ENCODE measurements at places on chromosomes 16 and 17.

GRCh38 chr16:55678161-55678821, 22.5 kb downstream of the SLC6A2 start:
- DNase-seq = peak; percentile 87

- DNase-seq = no peak
Observed at GRCh38 chr16:25005445-25006306, 9.5 kb downstream of the ARHGAP17 start.

- DNase-seq = no peak
Observed at GRCh38 chr17:69869667-69870066, 205.4 kb upstream of the KCNJ16 start.

DNA sequence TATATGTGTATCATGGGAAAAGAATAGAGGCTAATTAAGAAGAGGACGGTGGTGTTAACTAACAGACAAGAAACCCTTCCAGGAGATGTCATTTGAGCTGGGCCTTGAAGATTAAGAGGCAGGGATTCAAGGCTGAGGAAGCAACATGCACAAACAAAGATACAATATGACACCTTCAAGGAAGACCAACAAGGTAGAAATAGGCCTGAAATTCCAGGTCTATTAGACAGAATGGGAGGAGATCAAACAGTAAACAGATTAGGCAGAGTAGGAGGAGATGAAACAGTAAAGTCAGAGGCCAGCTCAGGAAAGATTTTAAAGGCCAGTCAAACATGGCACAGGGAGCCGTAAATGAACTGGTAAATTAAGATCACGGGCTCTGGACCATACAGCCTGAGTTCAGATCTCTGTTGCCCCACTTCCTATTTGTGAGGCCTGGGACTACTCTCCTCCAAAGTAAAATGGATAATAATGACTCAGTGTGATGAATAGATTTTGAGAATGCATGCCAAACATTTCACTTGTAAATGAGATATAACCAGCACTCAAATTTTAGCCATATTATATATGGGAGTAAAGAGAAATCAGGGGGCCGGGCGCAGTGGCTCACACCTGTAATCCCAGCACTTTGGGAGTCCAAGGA, 38.9 kb downstream of the USP31 start:
- no peak for DNase-seq

DNA sequence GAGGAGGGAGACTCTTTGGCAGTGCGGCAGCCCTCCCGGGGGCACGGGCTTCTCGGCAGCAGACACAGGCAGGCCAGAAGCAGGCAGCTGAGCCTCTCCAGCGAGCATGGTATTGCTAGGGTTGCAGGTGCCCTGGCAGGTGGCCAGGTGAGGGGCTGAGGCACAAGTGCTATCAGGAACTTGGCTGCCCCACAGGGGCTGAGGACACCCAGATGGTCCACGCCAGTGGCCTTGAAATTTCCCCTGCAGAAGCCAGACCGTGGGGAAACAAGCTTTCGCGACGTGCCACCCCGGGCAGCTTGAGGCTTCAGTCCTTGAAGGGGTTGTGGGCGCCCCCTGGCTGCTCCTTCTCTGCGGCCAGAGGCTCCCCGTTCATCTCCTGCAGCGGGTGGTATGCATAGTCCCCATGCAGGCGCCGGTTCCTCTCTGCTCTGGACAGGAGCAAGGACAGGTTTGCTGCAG, 8.5 kb downstream of the NAGPA start:
- peak; percentile 84 for DNase-seq

- no peak for DNase-seq
Observed at GRCh38 chr16:46997844-46998243, 24.4 kb upstream of the DNAJA2 start.

DNA sequence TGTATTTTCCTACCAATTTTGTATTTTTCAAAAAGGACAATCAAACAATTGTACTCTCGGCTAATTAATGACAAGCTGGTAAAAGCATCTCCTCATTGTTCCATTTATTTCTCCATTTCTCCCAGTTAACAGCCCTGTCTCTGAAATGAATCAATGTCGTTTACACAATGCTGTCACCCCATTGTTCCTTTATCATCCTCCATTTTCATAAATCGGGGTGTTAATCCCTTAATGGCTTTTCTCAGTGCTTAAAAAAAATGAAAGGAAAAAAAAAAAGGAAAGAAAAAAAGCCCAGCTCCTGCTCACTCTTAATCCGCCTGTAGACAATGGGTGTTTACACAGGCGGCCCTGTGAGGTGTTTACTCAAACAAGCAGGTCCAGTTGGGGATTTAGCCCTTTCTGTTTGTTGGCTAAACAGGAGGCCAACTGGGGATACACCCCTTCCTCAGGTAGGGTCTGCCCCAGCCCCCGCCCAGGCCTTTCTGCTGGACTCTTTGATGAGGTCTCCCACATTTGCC, 86.8 kb upstream of the SALL1 start:
- peak; percentile 16 for DNase-seq

DNA sequence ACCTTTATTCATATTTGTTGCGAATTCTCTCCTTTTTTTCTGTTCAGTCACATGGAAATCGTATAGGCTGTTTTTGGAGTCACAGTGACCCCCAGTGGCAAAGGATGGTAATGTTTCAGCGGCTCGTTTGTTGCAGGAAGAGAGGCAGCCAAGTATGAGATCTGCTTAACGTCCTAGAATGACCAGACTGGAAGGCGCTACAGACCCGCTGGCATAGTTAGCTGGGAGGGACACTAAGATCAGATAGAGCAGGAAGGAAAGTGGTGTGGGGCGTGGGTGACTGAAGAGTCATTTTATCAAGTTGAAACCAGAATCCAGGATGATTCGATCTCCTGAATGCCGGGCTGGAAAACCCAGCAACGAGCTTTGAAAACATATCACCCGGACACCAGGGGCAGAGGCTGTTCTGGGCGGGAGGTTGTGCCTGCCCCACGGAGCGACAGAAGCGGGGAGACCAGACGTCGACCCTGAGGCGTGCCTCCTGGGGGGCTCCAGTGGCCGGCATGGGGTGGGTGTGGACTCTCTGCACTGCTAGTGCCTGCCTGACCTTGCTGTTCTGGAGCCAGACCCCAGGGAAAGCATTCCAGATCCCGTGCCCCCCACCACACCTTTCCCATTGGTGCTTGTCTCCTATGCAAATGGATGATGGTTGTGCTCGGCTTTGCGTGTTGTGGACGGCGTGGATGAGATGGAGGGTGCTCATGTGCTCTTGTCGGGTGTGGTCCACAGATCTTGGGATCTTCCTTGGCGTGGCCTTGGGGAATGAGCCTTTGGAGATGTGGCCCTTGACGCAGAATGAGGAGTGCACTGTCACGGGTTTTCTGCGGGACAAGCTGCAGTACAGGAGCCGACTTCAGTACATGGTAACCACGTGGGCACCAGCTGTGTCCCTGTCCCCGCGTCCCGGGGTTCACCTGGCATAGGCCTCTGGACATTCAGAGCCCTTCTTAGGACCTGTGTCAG, 7.7 kb downstream of the IL34 start:
- DNase-seq = peak; percentile 88

DNA sequence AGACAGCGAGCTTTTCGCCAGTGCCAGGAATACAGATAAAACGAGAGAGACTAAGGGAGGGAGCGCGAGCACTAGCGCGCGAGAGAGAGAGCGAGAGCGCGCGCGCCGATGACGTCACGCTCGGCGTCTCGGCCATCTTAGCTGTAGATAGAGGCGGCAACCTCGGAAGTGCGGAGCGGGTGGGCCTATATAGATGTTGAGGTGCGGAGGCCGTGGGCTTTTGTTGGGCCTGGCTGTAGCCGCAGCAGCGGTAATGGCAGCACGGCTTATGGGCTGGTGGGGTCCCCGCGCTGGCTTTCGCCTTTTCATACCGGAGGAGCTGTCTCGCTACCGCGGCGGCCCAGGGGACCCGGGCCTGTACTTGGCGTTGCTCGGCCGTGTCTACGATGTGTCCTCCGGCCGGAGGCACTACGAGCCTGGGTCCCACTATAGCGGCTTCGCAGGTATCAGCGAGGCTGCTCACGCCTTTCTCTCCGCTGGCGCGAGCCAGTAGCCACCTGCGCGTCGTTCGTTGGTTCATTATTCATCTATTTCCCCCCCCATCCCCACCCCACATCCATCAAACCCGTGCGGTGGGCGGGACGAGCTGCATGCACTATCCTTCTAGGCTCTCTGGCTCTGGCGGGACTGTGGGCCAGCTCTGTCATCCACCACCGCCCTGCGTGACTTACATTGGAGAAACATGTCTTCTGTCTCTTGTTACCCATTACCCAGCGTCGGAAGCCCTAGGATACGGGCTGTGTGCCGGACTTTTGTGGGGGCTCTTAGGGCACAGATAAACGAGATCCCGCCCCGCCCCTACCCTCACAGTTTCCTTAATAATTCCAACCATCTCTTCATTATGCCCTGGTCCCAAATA, 795 bp downstream of the CYB5D2 start:
- DNase-seq = peak; percentile 96

DNA sequence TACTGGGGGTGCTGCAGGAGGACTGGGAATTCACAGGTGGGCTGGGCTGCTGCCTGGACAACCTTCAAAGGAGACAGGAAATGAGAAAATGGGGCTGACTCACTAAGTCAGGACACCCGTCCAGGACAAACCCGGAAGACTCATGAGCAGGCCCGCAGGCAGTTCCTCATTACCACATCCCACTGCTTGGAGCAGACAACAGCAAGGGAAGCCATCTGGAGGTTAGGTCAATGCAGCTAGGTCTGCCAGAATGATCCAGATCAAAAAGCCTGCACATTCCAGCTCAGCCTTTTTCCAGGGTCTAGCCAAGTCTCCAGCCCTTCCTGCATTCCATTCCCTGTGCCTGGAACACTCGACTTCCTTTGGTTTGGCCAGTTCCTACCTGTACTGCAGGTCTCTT, 536.5 kb upstream of the CDH11 start:
- DNase-seq = peak; percentile 13

DNA sequence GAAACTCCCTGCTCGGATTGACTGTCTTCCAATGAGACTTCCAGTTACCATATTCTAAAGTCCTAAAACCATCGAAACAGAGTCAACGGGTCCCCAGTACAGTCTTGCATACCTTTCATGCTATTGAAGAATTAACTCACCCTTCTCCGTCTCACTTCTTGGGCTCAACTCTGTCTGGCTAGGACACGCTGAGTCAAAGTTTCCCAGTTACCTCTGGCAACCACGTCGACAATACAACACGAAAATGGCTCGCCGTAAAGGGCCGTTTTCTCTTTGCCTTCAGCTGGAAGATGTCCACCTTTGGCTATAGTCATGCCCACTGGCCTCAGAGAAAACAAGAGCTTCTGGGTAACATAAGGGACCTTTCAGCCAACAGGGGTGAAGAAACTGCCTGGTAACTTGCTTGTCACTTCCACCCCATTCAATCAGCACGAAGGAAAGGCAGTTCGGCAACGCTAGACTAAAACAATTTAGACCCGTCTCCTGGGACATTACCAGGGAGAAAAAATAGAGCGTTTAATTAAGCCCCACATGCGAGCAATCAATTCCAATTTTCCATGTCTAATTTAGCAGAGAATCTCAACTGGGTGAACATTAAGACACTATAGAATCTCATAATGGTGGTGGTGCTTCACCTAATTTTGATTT, 21.5 kb downstream of the KCNG4 start:
- DNase-seq = no peak

DNA sequence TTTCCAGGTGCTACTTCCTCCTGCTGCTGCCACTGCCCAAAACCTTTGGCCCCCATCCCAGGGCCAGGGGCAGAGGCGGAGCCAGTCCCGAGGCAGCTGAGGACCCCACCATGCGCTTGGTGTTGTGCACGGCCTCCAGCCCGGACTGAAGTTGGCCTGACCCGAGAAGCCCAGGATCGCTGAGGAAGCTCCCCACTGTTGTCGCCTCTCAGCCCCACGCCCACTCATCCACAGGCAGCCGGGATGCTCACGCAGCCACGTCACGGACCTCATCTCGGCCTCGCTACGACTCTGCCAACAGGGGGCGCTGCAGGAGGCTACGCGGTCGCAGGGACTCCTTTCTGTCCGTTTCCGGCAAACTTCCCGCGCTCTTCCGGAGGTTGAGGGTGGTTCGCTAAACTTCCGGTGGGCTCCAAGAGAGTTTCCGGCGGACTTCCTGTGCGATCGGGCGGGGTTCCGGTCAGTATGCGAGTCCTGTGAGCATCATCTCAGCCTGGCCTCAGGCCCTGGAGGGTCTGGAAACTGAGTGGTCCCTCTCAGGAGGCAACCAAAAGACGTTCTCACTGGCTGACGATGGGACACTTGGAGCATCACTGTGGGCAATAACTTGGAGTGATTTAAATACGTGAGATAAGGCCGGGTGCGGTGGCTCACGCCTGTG, 12.4 kb downstream of the ZG16B start:
- DNase-seq = no peak

DNA sequence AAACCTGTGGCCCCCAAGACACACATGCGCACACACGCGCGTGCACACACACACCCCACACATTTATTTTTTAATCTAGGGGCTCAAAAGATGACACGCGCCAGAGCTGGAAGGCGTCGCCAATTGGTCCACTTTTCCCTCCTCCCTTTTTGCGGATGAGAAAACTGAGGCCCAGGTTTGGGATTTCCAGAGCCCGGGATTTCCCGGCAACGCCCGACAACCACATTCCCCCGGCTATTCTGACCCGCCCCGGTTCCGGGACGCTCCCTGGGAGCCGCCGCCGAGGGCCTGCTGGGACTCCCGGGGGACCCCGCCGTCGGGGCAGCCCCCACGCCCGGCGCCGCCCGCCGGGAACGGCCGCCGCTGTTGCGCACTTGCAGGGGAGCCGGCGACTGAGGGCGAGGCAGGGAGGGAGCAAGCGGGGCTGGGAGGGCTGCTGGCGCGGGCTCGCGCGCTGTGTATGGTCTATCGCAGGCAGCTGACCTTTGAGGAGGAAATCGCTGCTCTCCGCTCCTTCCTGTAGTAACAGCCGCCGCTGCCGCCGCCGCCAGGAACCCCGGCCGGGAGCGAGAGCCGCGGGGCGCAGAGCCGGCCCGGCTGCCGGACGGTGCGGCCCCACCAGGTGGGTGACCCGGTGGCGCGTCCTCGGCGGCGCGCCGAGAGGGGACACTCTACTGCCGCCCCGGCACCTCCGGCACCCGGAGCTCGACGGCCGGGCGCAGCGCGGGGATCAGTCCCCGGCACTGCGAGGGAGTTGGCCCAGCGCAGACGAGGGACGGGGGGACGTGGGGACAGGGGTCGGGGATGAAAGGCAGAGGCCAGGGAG, at the start of gene STAT5A:
Gene STAT5A, plus strand, starts transcription at position 522 of the 826 bp plus-strand sequence. CDS start 914 bp downstream, outside the sequence.
- DNase-seq = peak; percentile 87

GRCh38 chr16:76277460-76278030, 344 bp downstream of the CNTNAP4 start:
- DNase-seq = no peak

DNA sequence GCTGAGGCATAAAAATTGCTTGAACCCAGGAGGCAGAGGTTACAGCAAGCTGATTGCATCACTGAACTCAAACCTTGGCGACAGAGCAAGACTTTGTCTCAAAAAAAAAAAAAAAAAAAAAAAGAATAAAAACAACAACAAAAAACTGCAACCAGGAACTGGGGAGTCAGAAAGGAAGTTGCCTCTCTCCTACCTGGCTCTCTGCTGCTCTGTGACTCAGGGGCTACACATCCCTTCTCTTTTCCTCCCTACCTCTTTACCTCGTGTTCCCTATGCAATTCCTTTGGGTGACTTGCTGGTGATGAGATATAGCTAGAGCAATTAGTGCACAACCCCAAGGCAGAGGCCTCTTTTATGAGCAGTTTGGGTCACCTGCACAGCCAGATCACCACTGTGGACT, 95.9 kb downstream of the ABCC1 start:
- no peak for DNase-seq
